ENCODE measurements at places on chromosomes 2 and 18.

GRCh38 chr2:46999857-47000678 lies 84.5 kb upstream of the MCFD2 start:
- no peak for DNase-seq

GRCh38 chr2:106108351-106108750 lies 85.8 kb downstream of the UXS1 start:
- no peak for DNase-seq

GRCh38 chr2:3332133-3332532 lies 45.5 kb downstream of the EIPR1 start:
- DNase-seq = no peak

DNA sequence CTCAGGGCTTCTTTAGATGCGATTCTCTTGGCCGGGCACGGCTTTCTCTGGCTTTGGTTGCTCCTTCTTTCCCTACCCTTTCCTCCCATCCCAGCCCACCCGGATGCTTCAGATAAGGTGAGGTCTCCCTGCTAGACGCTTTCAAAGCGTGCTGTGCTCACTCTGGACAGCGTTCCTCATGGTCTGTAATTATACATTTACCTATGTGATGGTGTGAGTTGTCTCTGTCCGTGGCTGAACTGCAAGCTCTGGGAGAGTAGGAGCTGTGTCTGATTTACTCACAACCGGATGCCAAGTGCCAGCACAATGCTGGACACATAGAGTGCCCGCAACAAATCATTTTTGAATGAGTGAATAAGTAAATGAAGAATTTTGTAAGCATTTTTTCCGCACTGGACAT lies 26.8 kb upstream of the PNPT1 start:
- no peak for DNase-seq

GRCh38 chr18:55014095-55014494 lies 54.8 kb upstream of the CCDC68 start:
- no peak for DNase-seq

DNA sequence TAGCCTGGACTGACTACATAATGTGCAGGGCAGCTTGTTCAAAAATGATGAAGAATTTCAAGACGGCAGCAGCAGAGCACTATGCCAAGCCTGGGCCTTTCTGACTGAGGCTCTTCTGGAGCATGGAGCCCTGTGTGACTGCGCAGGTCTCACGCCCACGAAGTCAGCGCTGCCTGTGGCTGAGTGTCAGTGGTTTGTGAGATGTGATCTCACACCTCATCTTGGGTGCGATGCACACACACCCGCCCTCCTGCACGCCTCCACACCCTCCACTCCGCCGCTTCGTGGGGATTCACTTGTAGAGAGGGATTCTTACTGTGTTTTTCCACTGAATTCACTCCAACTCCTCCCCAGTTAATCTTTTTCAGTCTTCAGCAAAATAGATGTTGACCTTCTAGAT lies 103.9 kb downstream of the VIT start:
- DNase-seq = no peak

DNA sequence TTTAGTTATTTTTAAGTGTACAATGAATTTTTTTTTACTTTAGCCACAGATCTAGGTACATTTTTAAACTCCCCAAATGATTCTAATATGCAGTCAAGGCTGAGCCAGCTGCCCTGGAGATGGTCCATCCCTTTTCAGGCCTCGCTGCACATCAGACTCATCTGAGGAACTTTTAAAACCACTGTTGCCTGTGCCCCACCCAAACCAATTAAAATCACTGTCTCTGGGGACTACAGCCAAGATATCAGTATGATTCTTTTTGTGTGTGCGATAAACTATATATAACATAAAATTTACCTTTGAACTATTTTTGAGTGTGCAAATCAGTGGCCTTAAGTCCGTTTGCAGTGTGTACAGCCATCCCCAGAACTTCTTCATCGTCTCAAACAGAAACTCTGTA lies 9.1 kb upstream of the MALT1 start:
- no peak for DNase-seq

GRCh38 chr2:220034426-220035130 lies 407.1 kb downstream of the SLC4A3 start:
- DNase-seq = no peak

GRCh38 chr2:117917223-117917917 lies 96.5 kb downstream of the CCDC93 start:
- no peak for DNase-seq

- DNase-seq = no peak
These were observed 105.9 kb downstream of the LYPD1 start for GRCh38 chr2:132564065-132564464.
